SK-N-SH treated with all-trans-retinoic acid at 6 μM for 48 hours (cell line): ENCODE measurements at places on chromosomes 6 and 20.

DNA sequence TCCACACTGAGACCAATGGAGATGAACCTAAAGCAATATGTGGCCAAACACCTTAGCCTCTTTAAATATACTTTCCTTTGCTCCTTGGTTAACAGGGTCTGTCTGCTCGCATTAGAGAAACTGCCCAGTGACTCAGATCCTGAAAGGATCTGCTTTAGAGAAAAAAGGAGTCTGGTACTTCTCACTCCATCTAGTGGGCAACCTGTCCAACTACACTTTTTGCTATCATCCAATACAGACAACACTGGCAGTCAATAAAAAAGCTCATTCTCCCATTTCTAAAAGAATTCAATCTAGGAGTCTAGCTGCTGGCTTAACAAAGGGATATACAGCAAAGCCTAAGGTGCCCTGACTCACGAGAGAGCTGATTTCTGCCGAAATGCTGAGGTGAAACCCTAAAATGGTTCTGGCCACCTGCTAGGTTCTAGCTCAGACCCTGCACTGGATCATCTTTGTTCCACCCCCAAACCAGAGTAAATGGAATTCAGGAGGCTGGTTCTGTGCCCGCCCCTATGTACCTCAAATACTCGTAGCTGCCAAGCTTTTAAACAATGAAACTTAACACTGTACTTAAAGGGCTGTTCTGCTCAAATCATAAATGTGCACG lies 11.5 kb downstream of the GNL1 start:
- peak; percentile 85 for ATAC-seq

- peak; percentile 82 for ATAC-seq
Measured at GRCh38 chr6:11207199-11207968, 25.1 kb downstream of the NEDD9 start.

- no peak for ATAC-seq
Measured at GRCh38 chr6:1463275-1463674, 73.9 kb downstream of the FOXF2 start.

- no peak for ATAC-seq
Measured at GRCh38 chr20:7091655-7092054, 324.2 kb downstream of the BMP2 start.

- ATAC-seq, result no peak
Measured at GRCh38 chr6:41922154-41922553, 855 bp downstream of the BYSL start.

DNA sequence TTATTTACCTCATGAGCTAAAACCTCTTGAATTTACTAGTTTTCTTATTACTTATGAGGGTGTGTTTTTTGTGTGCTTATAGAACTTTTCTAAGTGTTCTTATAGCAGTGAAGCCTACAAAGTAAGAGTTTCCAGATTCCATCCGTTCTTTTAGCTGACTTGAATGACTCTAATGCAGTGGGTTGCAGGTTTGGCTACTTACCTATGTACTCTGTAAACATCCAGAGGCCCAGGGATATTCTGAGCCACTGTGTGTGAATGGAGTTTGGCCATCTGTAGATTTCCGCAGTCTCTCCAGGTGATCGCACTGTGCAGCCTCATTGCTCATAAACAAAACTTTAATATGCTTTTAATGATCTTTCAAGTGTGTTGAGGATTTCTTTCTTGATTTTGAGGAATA lies 157.8 kb downstream of the MYO6 start:
- no peak for ATAC-seq

GRCh38 chr20:20292472-20292871 lies 75.4 kb upstream of the INSM1 start:
- ATAC-seq, result no peak

DNA sequence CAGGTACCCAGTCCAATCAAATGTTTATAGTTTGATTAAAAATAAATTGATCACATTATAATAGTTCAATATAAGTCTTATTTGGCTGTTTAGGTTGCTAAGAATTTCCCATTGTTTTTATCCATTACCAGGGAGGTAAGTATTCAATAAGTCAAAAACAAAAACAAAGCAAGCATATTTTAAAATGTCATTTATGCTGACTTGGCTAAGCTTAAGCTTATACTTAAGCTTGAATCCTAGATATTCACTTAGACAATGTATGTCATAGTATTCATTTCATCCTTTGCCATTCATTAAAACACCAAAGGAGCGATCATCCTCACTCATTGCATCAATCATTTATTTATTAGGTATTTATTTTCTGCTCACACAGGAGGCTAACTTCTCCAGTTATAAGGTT lies 144.9 kb downstream of the PRL start:
- no peak for ATAC-seq

GRCh38 chr6:113969888-113970804 lies 802 bp downstream of the HDAC2 start:
- ATAC-seq, result peak; percentile 75

DNA sequence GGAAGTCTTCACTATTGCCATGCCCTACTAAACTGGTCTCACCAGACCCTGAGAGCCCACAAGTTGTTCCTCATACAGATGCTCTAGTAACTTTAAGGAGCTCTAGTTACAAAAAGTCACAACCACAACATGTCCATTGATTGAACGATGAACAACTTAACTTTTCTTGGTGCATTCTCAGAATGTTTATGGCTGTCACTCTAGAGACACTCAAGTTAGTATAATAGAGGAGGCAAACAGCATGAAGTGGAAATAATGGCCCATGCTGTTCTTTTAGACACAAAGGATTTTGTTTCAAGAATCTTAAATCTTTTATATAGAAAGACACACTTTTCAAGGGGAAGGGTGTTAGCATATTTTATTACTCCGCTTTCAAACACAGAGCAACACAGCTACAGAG lies 934.4 kb downstream of the HACE1 start:
- no peak for ATAC-seq

GRCh38 chr6:167047554-167047953 lies 48.4 kb downstream of the CEP43 start:
- no peak for ATAC-seq

- peak; percentile 87 for ATAC-seq
Measured at GRCh38 chr20:22339091-22339881, 245.1 kb downstream of the FOXA2 start.
